Hematopoietic multipotent progenitor cell treated with erythropoietin and hydrocortisone succinate and interleukin-3 and kit ligand, for 6 days (in vitro differentiated cells): ENCODE measurements at places on chromosomes 2 and 18.
A peak's percentile ranks its signal among the peaks of the same experiment; 100 is the strongest.

GRCh38 chr18:65124633-65125032, 626.2 kb upstream of the CDH7 start:
- DNase-seq, result no peak

- no peak for DNase-seq
Observed at GRCh38 chr2:24909555-24910177, 10.4 kb downstream of the ADCY3 start.

DNA sequence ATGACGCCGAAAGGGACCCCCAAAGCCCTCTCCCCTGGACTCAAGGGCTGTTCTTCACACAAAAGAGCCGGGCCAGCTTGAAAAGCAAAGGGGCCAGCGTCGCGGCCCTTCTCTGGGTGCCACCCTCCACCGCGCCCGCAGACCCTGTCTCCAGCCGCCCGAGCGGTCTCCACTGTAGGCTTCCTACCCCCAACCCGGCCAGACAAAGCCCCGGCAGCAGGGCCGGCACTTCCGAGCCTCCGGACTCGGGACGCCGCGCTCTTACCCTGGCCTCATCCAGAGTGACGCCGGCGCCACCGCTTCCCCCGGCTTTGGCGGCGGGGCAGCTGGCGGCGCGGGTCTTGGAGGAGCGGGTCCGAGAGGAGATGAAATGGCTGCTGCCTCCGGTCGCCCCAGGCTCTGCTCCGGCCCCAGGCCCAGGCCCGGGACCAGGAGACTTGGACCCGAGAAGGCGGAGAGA, 603 bp downstream of the ATAD2B start:
- peak; percentile 49 for DNase-seq

- no peak for DNase-seq
Observed at GRCh38 chr2:219207134-219207883, 727 bp downstream of the ZFAND2B start.

DNA sequence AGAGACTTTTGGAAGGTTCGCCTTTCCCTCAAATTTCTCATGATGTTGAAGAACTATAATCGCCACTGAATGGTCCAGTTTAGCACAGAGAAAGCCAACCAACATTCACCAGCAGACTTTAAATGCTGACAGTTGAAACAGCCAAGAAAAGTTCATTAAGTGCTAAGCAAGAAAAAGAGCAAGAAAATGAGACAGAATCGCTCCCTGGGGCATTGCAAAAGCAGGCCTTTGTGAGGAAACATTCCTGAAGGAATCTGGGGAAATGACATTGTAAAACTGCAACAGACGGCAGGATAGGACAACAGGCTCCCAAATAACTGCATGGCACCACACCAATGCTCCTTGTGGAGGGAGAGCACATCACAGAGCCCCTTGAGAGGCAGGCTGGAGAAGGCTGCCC, 269.3 kb upstream of the ID2 start:
- no peak for DNase-seq

GRCh38 chr2:165911981-165912380, 41.6 kb downstream of the TTC21B start:
- no peak for DNase-seq

DNA sequence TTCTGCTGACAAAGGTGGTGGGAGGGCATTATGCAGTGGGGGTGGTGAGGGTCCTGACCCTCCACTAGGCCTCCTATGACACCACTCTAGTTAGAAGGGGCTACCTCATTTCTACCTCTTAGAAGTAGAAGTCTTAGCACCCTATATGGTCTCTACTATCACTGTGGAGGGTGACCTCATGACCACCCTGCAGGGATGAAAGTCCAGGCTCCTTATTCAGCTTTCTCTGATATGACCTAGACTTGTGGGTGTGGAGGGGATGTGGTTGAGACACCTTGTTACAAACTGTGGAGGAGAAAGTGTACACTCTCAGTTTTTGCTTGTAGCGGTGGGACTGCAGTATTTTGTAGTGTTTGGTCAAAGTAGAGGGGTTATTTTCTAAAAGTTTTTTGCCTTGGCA, 18.6 kb downstream of the TMEM182 start:
- DNase-seq, result no peak

DNA sequence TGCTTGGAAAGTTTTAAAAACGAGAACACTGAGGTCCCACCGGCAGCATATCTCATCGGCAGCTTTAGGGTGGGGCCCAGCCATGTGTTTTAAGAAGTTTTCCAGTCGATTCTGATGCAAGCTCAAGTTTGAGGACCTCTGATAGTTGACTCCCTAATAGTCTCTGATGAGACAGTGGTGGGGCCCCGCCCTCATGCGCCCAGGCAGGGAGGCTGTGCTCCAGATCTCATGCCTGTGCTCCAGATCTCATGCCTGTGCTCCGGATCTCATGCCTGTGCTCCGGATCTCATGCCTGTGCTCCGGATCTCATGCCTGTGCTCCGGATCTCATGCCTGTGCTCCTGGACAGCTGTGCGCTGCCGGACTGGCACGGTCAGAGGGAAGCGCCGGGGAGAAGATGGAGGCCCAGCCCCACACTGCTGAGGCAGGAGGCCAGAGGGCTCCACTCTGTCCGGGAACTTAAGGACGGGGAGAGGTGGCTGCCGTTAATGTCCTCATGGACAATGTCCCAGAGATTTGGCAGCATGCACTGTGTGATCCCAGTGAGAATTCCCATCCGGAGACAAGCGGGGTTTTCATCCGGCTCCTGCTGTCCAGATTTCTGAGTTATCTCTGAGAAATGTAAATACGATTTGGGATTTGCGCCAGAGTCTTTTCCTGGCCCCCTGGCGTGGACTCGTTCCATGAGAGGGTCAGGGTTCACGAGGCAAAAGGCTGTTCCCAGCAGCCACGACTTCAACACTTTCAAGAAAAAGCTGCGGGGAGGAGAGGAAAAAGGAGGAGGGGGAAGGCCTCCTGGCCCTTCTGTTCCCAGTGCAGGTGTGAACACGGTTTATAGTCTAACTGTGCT, 9.4 kb upstream of the COLEC11 start:
- peak; percentile 65 for DNase-seq

DNA sequence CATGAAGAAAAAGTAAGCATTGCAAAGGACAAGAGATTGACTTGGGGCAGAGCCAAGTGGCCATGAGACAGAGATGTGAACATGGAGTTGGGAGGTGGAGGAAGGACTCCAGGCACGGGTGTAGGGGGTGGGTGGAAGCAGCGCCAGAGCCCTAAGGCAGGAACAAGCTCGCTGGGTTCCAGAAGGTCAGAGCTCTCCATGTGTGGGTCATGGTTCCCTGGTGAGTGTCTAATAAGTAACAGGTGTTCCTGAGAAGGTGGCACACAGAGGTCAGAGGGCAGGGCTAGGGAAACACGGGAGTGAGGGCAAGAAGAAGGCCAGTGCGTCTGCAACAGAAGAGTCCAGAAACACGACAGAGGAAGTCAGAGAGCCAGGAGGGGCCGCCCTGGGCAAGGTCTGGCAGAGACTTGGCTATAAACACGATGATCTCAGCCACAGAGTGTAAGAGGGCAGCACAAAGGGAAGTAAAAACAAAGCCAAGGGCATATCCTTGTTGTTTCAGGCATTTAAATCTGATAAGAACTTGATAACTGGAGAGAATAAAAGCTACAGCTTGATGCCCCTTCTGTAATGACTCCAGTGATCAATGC, 260.8 kb downstream of the TGIF1 start:
- DNase-seq, result peak; percentile 65

DNA sequence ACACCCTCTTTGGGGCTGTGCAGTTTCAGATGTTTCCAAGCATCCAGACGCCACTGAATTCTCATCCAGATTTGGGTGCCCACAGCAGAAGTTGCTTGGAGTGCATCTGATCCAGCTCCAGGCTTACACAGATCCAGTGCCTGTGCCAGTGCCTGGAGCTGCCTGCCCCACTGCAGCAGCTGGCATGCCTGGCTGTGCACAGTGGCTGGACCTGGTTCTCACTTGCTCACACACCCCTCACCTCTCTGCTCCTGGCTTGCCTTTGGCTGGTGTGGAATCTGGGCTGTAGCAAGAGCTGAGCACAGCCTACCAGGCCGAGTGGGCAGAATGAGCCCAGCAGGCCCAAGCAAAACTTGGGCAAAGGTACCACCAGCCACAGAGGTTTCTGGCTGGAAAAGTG, 137.9 kb downstream of the SPAG16 start:
- DNase-seq, result no peak

DNA sequence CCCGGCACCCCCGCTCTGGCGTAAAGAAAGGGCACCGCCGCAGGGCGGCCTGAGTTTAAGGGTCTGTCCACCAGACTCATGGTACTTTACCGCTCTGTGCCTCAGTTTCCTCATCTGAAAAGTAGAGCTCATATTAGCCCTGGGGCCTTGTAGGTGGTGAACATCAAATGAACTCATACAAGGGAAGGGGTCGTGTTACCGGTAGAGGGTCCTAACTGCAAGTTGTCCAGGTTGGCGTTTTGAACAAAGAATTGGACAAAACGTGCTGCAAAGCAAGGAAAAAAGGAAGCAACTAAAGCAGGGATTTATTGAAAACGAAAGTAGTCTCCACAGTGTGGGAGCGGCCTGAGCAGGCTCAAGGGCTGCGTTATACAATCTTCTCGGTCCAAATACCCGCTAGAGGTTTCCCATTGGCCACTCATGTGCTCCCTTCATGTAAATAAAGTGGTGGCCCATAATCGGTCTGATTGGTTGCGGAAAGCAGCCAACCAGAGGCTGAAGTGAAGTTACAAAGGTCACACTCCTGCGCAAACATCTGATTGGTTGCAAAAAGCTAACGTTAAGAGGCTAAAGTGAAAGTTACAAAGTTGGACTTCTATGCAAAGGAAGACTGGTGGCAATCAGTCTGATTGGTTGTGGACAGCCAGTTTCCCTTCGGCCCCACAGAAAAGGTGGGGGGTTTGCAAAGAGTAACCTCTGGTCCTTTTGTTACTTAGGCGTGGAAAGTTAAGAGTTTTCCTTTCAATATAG, 80.7 kb upstream of the LDLRAD4 start:
- DNase-seq, result peak; percentile 97

- DNase-seq, result peak; percentile 80
Observed at GRCh38 chr2:62527478-62528210, 21.6 kb upstream of the TMEM17 start.

DNA sequence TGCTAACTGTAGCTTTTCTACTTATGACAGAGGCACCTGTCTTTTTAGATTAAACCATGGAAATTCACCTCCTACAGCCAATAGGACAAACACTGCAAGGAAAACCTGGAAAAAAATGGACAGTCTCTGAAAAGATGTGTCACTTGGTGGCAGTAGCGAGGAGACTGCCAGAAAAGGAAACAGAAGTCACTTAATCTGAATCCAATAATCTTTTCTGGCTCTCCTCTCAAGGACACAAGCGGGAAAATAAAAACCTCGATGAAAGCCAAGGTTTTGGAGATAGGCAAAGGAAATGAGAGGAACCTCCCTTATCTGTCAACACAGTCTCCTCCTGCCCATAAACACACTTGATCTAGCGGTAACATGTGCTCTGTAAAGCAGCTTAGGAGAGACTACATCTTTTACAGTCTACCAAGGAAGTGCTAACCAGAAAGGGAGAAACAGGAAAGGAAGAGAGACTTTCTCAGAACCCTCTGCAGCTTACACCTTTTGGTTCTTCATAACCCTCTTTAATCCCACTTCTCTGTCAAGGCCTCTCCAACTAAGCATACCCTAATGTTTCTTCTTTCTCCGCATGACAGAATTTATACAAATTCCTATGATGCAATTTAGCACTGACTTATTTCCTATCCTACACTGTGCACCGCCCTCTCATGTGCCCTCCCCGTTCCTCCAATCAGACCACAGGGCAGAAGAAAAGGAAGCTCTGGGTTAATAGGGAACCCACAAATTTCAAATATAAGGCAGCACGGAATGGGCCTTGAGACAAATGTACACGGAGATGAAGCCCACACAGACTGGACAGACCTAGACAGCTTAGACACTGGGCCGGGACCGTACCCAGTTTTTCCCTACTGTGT, 52.8 kb downstream of the CLASP1 start:
- peak; percentile 94 for DNase-seq

DNA sequence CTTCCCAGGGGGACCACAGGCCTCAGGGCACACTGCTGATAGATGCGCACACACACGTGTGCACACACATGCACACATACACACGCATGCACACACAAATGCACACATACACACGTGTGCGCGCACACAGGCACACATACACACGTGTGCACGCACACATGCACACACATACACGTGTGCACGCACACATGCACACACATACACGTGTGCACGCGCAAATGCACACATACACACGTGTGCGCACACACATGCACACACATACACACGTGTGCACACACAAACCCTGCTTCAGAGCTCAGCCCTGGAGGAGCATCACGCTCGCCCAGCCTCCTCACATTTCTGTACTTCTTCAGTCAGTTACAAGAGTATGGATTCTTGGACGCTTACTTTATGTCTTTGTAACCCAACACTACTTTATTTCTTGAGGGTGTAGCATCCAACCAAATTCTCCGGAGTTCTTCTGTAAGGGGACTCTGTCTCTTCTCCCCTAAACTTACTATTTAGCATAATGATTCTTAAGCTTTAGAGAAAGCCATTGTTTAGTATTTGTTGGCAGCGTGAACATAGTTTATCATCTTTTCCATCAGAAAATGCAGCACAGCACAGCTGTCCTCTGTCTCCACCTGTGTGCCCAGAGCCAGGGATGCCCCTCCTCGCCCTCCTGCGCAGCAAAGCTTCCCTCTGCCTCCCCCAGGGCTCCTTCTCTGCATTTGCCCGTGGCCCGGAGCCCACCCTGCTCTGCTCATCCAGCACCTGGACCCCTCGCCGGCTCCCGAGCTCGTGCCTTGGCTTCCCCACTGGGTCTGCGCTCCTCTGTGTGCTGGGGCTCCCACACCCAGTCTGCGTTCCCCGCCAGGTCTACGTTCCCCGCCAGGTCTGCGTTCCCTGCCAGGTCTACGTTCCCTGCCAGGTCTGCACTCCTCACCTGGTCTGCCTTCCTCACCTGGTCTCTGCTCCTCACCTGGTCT, 74.4 kb upstream of the CTDP1 start:
- DNase-seq, result no peak

DNA sequence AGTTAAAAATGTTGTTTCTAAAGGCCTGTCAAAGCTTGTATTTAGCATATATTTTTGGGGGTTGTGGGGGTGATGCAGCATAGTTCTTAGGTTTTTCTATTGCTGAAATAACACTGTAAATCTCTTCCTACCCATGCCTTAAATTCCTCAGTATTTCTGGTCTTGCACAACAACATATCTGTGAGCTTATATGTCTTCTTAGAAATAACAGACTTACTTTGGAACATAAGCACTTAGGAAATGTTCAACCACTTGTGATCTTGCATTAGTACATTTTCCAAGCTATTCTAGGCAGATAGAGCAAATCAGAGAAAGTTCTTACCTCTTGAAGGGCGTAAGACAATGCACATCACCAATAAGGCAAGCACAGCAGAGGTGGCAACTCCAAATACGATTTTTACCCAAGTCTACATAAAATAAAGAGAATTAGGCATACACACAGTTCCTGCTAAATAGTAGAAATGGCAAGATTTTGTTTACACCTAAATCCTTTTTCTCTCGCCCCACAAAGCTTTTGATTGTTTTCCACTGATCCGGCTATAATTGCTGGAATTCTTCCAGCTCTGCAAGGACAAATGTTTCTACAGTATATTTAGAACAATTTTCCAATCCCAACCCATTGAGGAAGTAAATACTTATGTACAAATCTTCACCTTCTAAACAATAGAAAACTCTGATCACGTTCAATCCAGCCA, 512 bp downstream of the FAP start:
- DNase-seq, result no peak

- peak; percentile 63 for DNase-seq
Observed at GRCh38 chr2:241774419-241775222, 2.0 kb upstream of the GAL3ST2 start.

GRCh38 chr2:236974148-236974547, 111.5 kb upstream of the COPS8 start:
- no peak for DNase-seq

- DNase-seq, result no peak
Observed at GRCh38 chr18:8063733-8064132, 496.6 kb downstream of the PTPRM start.
